ENCODE measurements at places on chromosomes 6 and 20. TPM values are rescaled to one million over a fixed set of nuclear protein-coding genes. Genes with fewer than 3 reads are reported as not detected.

SYTL3 gene
- 0.31 TPM for total RNA-seq

DNA sequence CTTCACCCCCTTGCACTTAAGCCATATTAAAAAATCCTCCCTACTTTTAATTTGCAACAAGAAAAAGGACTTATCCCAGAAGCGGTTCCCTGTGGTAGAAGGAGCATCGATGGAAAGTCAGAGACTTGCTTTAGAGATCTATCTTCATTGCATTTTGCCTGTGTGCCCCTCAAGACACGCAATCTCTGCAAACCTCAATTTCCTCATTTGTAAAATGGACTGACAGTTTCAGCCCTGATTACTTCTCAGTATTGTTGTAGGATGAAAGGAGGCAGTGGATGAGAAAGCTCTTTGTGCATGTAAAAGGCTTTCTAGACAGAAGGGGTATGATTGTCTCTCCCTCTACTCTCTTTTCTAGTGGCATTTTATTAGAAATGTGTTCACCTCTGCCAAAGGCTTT is 410.2 kb downstream of the CDC5L start:
- no peak overlapping the region for H3K27ac ChIP-seq
- H3K36me3 ChIP-seq, result no peaks in the 10 kb centered on the region
- H3K27me3 ChIP-seq, result peaks cover 2% of the 10 kb centered on the region
- H3K4me1 ChIP-seq, result peaks cover 16% of the 10 kb centered on the region
- H3K4me3 ChIP-seq, result no peak overlapping the region

DNA sequence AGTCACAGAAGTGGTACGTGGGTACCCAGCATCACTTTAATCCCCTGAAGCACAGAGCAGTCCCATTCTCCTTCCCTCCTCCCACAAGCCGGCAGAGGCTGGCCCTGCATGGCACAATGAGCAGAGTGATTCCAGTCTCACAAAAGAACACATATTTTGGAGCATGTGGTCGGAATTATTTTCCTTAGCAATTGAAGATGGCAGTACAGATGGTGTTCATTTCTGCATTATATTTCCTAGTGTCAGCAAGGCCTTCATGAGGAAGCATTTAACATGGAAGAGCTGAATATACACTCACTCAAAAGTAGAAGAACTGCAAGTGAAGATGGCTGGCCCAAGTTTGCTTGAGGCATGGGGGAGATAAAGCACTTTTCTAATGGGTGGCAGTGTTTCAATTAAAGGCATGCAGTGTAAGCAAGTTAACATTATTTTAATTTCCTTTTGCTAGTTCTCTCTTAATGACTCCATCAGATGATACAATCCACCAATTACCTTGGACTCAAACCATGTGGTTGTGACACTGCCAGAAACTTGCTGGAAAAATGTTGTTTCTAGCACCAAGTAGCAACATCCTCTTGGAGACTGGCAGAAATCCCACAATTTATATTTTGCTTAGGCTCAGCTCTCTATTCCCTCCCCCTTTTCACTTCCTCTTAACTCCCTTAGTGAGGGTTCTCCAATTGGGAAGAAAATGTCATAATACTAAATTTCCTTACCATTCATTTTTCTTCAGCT is 74.4 kb downstream of the ARHGAP18 start:
- H3K27ac ChIP-seq, result peak overlapping the region; percentile 29
- peaks cover 41% of the 10 kb centered on the region for H3K4me1 ChIP-seq
- H3K36me3 ChIP-seq, result peaks cover 11% of the 10 kb centered on the region

DNA sequence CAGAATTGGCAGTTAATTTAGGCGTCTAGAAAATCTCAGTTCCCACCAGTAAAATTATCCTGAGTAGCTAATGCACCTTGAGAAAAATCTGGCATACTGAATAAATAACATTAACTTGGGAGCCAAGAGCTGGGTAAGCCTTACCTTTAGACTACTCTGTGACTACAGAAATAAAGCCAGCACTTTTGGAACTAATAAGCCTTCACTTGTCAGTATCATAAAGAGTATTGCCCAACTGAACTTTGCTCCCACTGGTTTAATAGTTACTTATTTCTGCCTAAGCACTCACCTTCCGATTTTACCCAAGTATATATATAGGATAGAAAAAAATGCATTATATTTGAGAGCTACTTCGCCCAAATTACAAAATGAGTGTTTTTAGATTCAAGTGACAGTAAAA is 10.7 kb downstream of the FAM8A1 start:
- H3K4me3 ChIP-seq, result no peak overlapping the region
- no peaks in the 10 kb centered on the region for H3K27me3 ChIP-seq
- no peak for DNase-seq

- no peak overlapping the region for H3K4me3 ChIP-seq
- H3K27ac ChIP-seq, result no peak overlapping the region
- no peaks in the 10 kb centered on the region for H3K27me3 ChIP-seq
- peaks cover 41% of the 10 kb centered on the region for H3K4me1 ChIP-seq
- no peak for DNase-seq
Observed at GRCh38 chr6:83432636-83433035, 1.8 kb upstream of the ME1 start.

GRCh38 chr6:33865478-33866077 is 61.8 kb upstream of the MLN start:
- no peaks in the 10 kb centered on the region for H3K4me1 ChIP-seq
- H3K4me3 ChIP-seq, result no peak overlapping the region
- H3K36me3 ChIP-seq, result no peaks in the 10 kb centered on the region
- H3K27me3 ChIP-seq, result peaks cover 45% of the 10 kb centered on the region
- no peak for DNase-seq

GRCh38 chr20:8755340-8756118 is 313.4 kb upstream of the PLCB4 start:
- H3K4me1 ChIP-seq, result peaks cover 6% of the 10 kb centered on the region
- peaks cover 8% of the 10 kb centered on the region for H3K36me3 ChIP-seq

- peaks cover 22% of the 10 kb centered on the region for H3K27me3 ChIP-seq
- H3K4me3 ChIP-seq, result no peak overlapping the region
- no peak for DNase-seq
- no peak overlapping the region for H3K27ac ChIP-seq
- no peaks in the 10 kb centered on the region for H3K36me3 ChIP-seq
Observed at GRCh38 chr6:70298068-70298467, 4.8 kb downstream of the COL9A1 start.

- H3K27me3 ChIP-seq, result no peaks in the 10 kb centered on the region
- H3K4me3 ChIP-seq, result no peak overlapping the region
- no peak for DNase-seq
- peaks cover 9% of the 10 kb centered on the region for H3K4me1 ChIP-seq
- no peak overlapping the region for H3K27ac ChIP-seq
Observed at GRCh38 chr6:19734519-19734918, 102.7 kb upstream of the ID4 start.

DNA sequence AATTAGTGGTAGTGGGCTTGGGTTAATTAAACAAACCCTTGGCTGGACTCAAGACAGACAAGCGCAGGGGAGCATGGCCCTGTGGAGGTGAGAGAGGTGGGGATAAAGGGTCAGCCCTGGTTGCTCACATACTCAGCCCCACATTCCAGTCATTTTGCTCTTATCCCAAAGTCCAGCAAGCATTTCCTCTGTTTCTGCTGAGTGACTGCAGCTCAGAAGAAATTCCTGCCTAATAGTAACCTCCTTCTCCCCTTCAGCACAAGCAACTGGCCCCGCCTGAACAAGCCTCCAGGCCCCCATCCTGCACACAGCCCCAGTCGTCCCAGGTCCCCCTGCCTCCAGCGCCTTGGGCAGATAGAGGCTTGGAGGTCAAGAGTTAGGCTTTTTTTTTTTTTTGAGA is 3.6 kb upstream of the TFEB start:
- no peaks in the 10 kb centered on the region for H3K36me3 ChIP-seq
- no peaks in the 10 kb centered on the region for H3K27me3 ChIP-seq
- H3K4me3 ChIP-seq, result no peak overlapping the region

DNA sequence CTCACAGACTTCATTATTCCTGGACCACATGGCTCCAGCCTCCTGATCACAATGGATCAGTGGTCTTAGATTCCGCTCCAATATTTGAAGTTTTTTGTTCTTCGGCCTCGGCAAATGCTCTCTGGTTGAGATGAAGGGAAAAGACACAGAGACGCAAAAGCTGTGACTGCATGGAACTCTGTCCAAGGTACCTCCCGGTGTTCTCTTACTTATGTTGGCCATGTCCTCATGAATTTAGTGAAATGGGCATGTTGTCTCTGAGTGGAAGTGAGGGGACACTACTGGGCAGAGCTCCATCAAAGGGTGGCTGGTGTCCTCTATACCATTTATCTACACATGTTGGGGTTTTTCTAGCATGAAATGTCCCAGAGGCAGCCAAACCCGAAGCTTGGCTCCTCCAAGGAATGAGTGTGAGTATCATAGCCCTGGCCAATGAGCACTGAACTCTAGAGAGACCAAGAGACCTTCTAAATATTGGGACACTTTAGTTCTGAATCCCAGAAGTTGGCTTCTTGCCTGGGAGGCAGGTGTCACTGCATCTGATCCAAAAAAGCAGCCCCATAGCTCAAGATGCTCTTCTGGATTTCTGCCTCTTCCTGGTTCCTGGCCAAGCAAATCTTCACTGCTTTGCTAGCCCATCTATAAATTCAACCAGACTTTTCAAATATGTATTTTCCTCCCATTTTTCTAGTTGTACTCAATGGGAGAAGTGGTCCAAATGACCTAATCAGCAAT is 34.1 kb downstream of the HLA-G start:
- DNase-seq, result no peak
- H3K27me3 ChIP-seq, result peaks cover 37% of the 10 kb centered on the region
- no peaks in the 10 kb centered on the region for H3K36me3 ChIP-seq

- H3K27ac ChIP-seq, result no peak overlapping the region
- H3K4me1 ChIP-seq, result no peaks in the 10 kb centered on the region
- no peaks in the 10 kb centered on the region for H3K27me3 ChIP-seq
- H3K4me3 ChIP-seq, result no peak overlapping the region
- DNase-seq, result no peak
- no peaks in the 10 kb centered on the region for H3K36me3 ChIP-seq
Observed at GRCh38 chr20:22382742-22383141, 201.6 kb downstream of the FOXA2 start.

DAAM2 gene
- 87.2 TPM for total RNA-seq

VGLL2 gene
- total RNA-seq, result not detected

PRPF6 gene
- total RNA-seq, result 71.9 TPM

SIRPB1 gene
- total RNA-seq, result 1.1 TPM

- no peak for DNase-seq
- peaks cover 17% of the 10 kb centered on the region for H3K4me1 ChIP-seq
- H3K4me3 ChIP-seq, result no peak overlapping the region
- no peak overlapping the region for H3K27ac ChIP-seq
- no peaks in the 10 kb centered on the region for H3K27me3 ChIP-seq
Observed at GRCh38 chr6:31792090-31792374, 3.5 kb downstream of the VARS1 start.

PRPH2 gene
- total RNA-seq, result not detected

GRCh38 chr6:36178544-36178943 is 18.0 kb upstream of the BRPF3 start:
- H3K36me3 ChIP-seq, result peaks cover 8% of the 10 kb centered on the region
- no peak for DNase-seq
- H3K27ac ChIP-seq, result no peak overlapping the region
- no peaks in the 10 kb centered on the region for H3K4me1 ChIP-seq
- H3K27me3 ChIP-seq, result peaks cover 58% of the 10 kb centered on the region
- H3K4me3 ChIP-seq, result no peak overlapping the region

TOMM6 gene
- total RNA-seq, result 133 TPM

MYT1 gene
- total RNA-seq, result not detected

DNA sequence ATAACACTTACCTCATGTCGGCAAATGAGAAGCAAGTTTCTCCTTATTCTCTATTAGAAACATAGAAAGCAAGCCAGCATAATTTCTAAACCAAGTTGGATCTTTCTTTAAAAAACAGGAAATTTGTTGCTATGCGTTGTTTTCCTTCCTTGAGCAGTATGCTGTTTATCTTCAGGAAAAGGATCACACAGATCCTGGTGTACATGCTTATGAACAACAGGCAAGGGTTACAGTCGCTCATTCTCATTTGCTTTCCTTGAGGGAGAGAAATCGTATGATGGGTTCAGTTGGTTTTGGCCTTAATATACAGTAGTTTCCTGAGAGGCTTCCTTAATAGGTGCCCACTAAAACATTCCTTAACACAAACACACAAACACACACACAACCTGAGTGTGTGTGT is 118.8 kb downstream of the FYN start:
- no peak for DNase-seq
- H3K4me3 ChIP-seq, result no peak overlapping the region
- H3K27me3 ChIP-seq, result no peaks in the 10 kb centered on the region

DNA sequence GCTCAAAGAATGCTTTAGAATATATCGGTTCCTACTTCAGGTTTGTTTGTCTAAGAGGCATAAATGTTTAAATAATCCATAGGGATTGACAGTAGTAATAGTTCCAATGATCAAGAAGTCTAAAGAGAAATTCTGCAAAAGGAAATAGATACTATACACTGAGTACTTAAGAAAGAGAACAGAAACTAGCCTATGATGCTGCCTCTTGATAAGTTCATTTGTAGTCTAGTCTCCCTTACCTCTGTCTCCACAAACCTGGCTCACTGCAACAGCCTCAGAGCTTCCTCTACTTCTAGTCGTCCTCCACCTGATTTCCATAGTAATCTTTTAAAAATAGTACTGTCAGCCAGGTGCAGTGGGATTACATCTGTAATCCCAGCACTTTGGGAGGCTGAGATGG is 511.8 kb downstream of the LMBRD1 start:
- no peak for DNase-seq
- H3K4me3 ChIP-seq, result no peak overlapping the region
- no peaks in the 10 kb centered on the region for H3K4me1 ChIP-seq
- H3K27me3 ChIP-seq, result no peaks in the 10 kb centered on the region
- H3K36me3 ChIP-seq, result no peaks in the 10 kb centered on the region

- no peak overlapping the region for H3K27ac ChIP-seq
- H3K36me3 ChIP-seq, result no peaks in the 10 kb centered on the region
- DNase-seq, result no peak
- no peaks in the 10 kb centered on the region for H3K27me3 ChIP-seq
- H3K4me1 ChIP-seq, result no peaks in the 10 kb centered on the region
Observed at GRCh38 chr6:47424436-47424836, 53.2 kb upstream of the CD2AP start.

C4B gene
- 10.5 TPM for total RNA-seq

DNA sequence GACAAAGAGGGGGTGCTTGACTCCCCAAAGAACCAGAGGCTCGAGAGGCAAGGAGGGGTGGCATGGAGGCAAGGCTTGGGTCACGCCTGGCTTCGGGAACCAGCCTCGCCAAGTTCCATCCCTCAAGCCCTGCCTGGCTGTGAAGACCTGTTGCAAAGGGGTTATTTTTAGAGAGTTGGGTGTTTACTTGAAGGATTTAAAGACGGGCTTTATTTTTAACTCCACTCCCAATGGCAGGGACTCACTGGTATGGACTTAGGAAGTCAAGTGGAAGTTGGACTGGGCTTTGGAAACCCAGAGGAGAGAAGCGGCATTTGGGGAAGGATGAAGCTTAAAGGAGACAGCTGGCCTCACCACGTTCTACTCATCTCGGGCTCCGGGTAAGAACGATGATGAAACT is 43.1 kb downstream of the JPH2 start:
- H3K27me3 ChIP-seq, result no peaks in the 10 kb centered on the region
- no peak overlapping the region for H3K4me3 ChIP-seq
- H3K36me3 ChIP-seq, result peaks cover 6% of the 10 kb centered on the region
- no peak overlapping the region for H3K27ac ChIP-seq
- DNase-seq, result no peak

BTN2A1 gene
- 27.0 TPM for total RNA-seq

ID1 gene
- 8.2 TPM for total RNA-seq

CDSN gene
- total RNA-seq, result not detected
